ENCODE measurements at places on chromosomes 4 and X. TPM values are rescaled to one million over a fixed set of nuclear protein-coding genes. Genes with fewer than 3 reads are reported as not detected.

GRCh38 chr4:16206848-16207247 lies 19.4 kb downstream of the TAPT1 start:
- no peak for ATAC-seq

- ATAC-seq = no peak
These were observed 99.6 kb downstream of the GRIA2 start for GRCh38 chr4:157320092-157320491.

GRCh38 chr4:77075869-77076799 lies at the start of gene CCNI:
Gene CCNI, minus strand, starts transcription at chr4:77075989. Its CDS starts 9,627 bp downstream, at chr4:77066362.
- peak; percentile 95 for ATAC-seq

The ASB5 gene
- total RNA-seq = 0.16 TPM

DNA sequence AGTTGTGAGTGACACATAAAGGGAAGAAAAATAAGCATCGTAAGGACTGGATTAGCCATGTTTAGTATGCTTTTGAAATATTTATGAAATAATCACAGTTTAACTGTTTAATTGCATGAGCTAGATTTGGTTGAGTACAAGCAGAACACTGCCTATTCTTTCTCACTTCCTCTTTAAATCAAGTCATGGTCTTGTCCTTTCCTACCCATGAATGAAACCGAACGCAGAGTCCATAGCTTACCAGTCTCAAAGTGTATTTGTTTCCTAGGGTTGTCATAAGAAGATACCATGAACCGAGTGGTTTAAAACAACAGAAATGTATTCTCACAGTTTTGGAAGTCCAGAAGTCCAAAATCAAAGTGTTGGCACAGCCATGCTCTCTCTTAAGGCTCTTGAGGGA lies 684.0 kb upstream of the MAGEB2 start:
- ATAC-seq = no peak

- ATAC-seq = no peak
These were observed 13.6 kb downstream of the ELOVL6 start for GRCh38 chr4:110184791-110185155.

DNA sequence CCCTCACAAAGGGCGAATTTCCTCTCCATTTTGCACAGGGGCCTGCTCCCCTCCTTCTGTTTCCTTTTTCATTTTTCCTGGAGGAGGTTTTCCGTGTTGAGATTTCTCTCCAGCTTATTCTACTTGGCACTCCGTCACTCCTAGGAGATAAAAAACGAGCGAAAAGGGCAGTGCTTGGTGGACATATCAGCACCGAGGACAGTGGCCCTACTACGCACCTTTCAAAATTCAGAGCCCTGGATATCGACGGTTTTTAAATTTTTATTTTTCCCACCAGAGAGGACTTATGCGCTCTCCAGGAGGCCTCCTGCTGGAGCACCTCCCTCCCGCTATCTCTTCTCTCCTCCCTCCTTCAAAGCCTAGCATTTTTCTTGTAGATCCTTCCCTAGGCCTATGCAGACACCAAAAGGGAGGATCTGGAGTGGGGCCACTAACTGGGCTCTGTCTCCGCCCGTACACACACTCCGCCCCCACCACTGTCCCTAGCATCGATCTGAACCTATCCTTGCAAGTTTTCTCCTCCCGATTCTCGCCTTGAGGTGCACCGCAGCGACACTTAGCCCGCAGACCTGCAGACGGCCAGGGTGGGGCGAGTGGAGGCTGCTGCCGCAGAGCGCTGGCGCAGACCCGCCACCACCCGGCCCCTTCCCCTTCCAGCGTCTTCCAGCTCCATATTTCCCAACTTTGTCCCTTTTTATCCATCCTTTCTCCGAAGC lies 8.5 kb upstream of the TCEAL9 start:
- no peak for ATAC-seq

The GSPT2 gene
- 1.6 TPM for total RNA-seq

- no peak for ATAC-seq
These were observed 91.1 kb upstream of the VEGFC start for GRCh38 chr4:176883681-176884418.

DNA sequence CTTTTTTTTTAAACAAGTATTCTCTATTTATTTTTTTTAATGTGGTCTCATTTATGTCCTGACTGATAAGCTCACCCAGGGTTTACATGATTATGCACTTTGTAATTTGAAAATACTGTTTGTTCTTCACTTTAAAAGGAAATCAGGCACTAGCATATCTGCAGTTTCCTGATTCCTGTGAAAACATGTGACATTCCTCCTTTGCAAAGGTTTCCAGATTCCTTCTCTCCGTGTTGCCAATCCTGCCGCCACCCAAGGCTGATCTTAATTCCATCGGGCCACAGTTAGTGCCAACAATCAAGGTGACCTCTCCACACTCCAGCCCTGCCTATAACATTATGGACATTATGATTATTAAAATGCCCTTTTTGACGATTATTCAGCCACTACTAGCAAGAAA lies 225.4 kb downstream of the PCDH7 start:
- no peak for ATAC-seq

- ATAC-seq = no peak
These were observed 19.8 kb upstream of the SGMS2 start for GRCh38 chr4:107804956-107805355.

- ATAC-seq = peak; percentile 41
These were observed 135.0 kb downstream of the GC start for GRCh38 chr4:71648923-71649322.

DNA sequence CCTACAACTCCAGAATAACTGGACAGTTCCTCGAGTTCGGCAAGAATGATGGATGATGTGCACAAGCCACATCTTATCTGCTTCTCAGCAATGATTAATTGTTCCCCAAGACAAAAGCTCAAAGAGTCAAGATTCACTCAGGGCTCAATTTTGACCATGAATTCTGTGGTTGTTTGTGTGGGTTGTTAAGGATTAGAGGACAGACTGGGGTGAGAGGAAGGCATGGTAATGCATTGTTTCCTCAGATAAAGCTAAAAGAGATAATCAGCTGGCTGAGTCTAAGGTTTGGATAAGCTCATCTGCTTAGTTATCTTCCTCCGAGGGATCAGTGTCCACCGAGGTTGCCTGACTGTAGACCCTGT lies 161.0 kb downstream of the CPEB2 start:
- ATAC-seq = no peak

GRCh38 chr4:8227201-8227770 lies 28.2 kb downstream of the SH3TC1 start:
- no peak for ATAC-seq

DNA sequence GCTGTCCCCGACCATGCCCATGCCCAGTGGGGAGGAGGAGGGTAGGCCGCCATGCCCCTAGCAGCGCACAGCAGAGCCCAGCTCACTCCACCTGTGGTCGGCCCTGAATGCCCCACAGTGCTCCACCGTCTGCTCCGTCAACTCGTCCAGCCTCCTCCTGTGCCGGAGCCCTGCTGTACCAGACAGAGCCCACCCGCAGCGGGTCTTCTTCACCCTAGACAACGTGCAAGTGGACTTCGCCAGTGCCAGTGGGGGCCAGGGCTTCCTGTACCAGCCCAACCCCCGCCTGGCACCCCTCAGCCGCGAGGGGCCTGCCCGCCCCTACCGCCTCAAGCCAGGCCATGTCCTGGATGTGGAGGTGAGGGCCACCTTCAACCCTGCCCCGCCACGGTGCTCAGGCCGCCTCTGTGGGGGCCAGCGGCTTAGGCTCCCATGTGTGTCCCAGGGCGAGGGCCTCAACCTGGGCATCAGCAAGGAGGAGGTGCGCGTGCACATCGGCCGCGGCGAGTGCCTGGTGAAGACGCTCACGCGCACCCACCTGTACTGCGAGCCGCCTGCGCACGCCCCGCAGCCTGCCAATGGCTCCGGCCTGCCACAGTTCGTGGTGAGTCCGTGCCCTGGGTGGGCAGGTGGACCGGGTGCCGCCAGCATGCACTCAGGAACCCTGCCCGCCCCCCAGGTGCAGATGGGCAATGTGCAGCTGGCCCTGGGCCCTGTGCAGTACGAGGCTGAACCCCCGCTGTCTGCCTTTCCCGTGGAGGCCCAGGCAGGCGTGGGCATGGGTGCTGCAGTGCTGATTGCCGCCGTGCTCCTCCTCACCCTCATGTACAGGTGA lies 6.9 kb upstream of the SRPK3 start:
- no peak for ATAC-seq

GRCh38 chr4:155543126-155543765 lies 123.4 kb upstream of the GUCY1A1 start:
- no peak for ATAC-seq

DNA sequence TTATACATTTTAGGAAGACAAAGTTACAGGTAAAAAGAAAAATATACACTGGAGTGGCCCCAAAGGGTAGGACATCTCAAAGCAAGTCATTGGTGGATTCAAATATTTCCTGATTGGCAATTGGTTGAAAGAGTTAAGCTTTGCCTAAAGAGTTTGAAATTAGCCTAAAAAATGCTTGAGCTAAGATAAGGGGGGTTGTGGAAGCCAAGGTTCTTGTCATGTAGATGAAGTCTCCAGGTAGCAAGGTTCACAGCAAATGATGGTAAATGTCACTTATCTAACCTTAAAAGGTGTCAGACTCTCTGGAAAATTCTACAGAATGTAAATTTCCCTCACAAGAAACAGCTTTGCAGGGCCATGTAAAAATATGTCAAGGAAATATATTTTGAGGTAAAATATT lies 596.7 kb downstream of the FAT4 start:
- no peak for ATAC-seq

DNA sequence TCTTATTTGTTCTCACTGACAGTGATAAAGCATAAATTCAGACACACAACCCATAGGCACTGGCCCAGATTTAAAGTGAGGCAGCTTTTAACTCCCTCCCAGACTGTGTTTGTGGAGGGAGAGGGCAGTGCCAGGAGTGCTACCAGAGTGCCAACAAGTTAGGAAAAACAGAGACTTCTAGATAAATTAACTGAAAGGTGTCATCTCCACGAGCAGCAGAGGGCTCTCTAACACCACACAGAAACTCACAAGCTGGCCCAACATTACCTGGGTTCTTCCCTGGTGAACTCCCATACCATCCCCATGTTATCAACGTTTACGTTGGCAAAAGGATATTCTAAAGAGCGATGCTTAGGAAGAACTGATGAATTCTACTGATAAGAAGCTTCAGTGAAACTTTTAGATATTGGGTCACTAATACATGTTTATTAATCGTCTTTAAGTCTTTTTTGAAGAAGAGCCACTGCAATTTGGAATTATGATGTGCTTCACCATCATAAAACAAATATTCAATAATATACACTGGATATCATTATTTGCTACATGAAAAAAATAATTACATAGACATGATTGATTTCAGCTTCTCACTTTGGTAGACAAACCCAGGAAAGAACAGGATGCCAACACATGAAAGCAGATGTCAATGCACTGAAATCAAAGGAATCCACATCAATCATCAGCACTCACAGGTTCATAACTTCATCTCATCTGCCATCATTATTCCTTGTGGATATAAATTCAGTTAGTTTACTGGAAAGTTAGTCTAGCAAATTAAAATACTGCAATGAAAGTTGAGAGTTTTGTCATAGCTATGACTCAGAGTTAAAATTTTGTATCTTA lies 121.2 kb upstream of the NAP1L5 start:
- ATAC-seq = peak; percentile 53

The MAGEB2 gene
- not detected for total RNA-seq

DNA sequence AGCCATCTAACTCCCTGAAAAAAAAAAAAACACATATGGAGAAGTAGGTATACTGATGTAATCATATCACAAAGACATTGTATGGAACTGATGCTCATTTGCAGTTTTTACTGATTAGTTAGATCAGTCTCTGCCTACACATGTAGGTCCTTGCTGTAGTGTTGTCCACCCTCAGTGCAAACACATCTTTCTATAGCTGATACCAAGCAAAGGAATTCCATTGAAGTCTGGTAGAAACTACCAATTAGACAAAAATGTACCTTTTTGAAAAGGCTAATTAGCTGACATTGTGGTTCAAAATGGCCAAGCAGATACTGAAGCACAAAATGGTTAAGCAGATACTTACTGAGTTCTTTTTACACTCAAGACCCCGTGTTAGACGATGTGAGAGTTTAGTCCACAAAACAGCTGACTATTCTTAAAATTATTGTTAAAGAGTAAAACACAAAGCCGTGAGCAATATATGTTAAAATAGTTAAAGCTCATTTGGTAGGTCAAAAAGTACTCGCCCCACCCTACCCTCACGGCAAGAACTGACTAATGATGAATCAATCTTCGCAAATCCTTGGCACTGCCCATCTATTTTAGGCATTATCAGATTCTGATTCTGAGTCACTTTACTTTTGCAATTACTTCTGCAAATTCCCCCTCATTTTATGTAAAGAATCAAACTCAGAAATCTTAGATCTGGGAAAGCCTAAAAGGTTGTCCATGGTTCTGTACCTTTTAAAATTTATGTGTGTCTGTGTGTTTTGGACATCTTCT lies 40.4 kb downstream of the COL4A6 start:
- ATAC-seq = peak; percentile 68

The PLXNB3 gene
- total RNA-seq = 11.2 TPM

DNA sequence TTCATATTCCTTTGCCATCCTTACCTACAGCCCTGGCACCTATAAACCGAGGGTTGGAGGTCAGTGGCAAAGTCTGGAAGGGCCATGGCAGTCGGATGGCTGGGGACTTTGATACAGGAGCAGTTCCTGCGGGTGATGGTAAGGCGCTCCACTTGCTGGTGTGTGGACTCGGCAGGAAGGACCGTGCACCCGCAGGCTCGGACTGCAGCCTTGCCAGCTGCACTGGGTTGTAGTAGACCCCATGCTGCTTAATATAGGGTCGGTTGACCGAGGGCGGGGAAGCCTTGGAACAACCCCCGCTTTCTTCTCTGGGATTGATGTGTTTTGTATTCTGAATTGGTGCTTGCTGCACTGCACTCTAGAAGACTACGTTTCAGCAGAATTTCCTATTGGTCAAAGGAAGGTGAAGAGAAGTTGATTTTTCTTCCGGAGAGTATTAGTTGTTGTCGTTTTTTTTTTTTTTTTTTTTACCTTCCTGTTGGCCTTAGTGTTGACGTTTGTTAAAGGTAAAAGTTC lies 638 bp downstream of the BLTP1 start:
- peak; percentile 48 for ATAC-seq

- ATAC-seq = no peak
These were observed 107.5 kb upstream of the AMOT start for GRCh38 chrX:112947981-112948615.

GRCh38 chr4:6619466-6620255 lies 20.8 kb upstream of the MRFAP1 start:
- peak; percentile 14 for ATAC-seq

The DUSP21 gene
- not detected for total RNA-seq

The NOCT gene
- 11.2 TPM for total RNA-seq

DNA sequence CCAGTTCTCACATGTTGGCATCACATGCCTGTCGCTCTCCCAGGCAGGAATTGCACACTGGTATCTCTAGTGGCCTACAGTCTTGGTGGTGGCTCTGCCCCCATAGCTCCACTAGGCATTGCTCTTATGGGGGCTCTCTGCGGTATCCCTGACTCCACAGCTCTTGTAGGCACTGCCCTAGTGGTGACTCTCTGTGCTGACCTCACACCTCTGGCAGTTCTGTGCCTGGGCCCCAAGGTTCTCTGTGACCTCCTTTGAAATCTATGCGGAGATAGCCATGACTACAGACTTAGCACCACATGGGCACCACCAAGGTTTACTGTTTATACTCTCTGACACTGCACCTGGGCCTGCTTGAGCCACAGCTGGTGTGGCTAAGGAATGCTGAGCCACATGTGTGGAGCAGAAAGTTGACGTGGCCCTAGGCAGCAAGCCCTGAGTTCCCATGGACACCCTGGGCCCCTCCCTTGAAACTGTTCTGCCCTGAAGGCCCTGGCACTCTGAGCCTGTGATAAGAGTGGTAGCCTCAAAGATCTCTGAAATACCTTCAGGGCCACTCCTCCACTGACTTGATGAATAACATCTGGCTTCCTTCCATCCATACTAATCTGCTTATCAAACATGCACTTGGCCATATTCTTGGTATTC lies 8.0 kb downstream of the SLC9B1 start:
- ATAC-seq = peak; percentile 44
